ENCODE measurements at places on chromosomes 3 and 15.

GRCh38 chr3:46607603-46608028 lies 4.7 kb upstream of the FAM240A start:
- no peak for DNase-seq

GRCh38 chr3:171468296-171468906 lies 8.2 kb upstream of the TNIK start:
- DNase-seq = no peak

DNA sequence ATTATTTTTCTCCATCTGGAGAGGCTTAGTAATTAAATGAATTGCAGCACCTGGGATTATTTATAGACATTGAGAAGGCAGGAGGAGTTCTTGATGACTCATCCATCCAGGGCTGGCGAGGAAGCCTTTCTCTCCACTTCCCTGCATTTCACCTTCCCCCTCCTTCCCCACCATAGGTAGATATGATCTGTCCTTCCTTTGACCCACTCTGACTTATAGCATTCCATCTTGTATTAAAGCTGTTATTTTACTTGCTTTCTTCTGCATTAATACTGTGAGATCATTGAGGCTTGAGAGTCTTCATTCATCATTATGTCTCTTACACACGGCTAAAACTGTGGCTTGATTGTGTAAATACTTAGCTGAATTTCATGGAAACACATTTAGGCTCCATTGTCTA lies 288.8 kb downstream of the FEZF2 start:
- DNase-seq = no peak

GRCh38 chr3:45132568-45133211 lies 13.5 kb downstream of the CDCP1 start:
- DNase-seq = no peak

GRCh38 chr3:4695846-4696245 lies 202.7 kb downstream of the ITPR1 start:
- DNase-seq = no peak

DNA sequence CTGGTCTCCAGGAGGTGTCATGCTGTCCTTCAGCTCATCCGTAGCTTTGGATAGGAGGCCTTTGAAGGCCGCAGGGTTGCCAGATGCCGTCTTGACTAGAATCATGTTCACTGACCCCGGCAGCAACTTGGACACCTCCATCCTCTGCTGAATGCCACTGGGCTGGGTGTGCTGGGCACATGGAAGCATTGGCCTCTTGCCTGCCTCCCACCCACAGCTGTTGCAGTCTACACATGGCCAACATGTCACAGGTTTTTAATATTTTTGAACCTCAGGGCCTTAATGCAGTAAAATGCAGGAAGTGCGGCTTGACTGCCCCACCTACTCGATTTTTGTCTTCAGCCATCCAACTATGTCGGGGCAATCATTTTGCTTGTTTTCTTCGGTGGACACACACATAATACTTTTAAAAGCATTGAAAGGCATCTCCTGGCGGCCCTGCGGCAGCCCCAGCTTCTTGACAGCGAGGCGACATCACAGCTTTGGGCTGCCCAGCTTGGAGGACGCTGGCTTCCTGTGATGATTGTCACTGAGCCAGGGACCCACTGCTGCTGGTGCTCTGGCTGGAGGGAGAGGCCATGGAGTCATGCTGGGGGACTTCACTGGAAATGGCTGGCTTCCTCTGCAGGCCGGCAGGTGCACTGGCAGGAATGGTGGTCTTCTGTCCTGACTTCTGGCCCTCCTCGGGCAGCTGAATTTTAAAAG lies 31.6 kb upstream of the ACAD9 start:
- no peak for DNase-seq

Measured in stimulated activated CD8-positive, alpha-beta memory T cell treated with anti-CD3 and anti-CD28 coated beads, Interleukin-4, amount 100 ng/mL, for 1 hour (primary cell).